ENCODE measurements at places on chromosomes 2 and 18.
A peak's percentile ranks its signal among the peaks of the same experiment; 100 is the strongest.

- no peak for DNase-seq
These were observed 70.5 kb downstream of the ZFP36L2 start for GRCh38 chr2:43155851-43156411.

DNA sequence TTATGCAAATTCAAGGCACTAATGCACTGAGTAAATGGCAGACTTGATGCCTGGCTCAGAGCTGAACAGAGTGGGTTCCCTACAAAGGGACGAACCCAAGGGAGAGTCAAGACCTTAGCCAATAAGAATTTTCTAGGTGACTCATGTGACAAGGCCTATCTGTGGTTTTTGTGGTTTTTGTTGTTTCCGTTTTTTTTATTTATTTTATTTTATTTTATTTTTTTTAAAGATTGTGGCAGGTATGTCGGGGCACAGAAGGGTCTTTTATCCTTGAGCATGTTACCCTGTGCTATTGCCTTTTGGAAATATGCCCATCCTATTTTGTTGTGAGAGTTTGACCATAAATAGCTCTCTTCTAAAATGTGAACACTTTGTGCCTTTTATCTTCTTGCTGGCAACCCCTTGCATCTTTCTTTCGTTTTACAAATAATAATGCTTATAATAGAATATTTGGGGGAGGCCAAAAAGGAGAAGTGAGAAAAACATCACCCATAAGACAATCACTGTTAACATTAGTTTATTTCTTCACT is 113.4 kb upstream of the AQP4 start:
- no peak for DNase-seq

- DNase-seq: no peak
These were observed 709.5 kb upstream of the ACVR2A start for GRCh38 chr2:147135376-147135775.

GRCh38 chr2:107354175-107354574 is 468.2 kb upstream of the ST6GAL2 start:
- no peak for DNase-seq

GRCh38 chr2:109155553-109156451 is 26.8 kb downstream of the SH3RF3 start:
- no peak for DNase-seq

DNA sequence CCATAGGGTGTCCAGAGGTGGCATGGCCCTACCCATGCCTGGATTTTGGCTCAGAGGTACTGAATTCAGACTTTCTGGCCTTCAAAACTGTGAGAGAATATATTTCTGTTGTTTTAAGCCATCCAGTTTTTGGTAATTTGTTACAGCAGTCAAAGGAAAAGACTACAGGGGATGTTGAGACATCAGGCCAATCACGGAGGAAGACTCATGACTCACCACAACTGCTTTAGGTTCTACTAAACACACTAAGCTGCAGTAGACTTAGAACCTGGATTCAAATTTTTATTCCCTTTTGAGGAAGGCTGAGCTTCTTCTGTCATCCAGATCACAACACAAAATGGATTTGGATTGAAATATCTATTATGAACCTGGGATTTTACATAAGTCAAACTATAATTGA is 12.0 kb upstream of the C2orf66 start:
- DNase-seq: peak; percentile 80

DNA sequence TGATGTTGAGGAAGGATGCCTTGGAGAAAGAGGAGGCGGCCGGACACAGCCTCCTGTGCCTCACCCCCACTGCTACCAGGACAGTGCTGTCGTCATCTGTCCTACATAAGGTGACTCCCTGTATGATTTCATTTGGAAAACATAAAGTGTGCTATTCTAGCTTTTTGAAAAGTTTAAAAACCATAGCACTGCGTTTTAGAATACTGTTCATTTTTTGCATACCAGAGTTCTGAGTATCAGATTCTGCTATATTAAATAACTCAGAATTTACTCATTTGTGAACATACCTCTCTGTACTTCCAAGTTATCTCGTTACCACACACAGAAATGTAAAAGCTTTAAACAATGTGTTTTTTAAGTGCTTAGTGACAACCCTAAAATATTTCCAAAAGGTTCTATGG is 302.9 kb downstream of the LRRTM1 start:
- DNase-seq: peak; percentile 45

GRCh38 chr2:169189132-169189531 is 119.8 kb downstream of the DHRS9 start:
- DNase-seq: no peak

DNA sequence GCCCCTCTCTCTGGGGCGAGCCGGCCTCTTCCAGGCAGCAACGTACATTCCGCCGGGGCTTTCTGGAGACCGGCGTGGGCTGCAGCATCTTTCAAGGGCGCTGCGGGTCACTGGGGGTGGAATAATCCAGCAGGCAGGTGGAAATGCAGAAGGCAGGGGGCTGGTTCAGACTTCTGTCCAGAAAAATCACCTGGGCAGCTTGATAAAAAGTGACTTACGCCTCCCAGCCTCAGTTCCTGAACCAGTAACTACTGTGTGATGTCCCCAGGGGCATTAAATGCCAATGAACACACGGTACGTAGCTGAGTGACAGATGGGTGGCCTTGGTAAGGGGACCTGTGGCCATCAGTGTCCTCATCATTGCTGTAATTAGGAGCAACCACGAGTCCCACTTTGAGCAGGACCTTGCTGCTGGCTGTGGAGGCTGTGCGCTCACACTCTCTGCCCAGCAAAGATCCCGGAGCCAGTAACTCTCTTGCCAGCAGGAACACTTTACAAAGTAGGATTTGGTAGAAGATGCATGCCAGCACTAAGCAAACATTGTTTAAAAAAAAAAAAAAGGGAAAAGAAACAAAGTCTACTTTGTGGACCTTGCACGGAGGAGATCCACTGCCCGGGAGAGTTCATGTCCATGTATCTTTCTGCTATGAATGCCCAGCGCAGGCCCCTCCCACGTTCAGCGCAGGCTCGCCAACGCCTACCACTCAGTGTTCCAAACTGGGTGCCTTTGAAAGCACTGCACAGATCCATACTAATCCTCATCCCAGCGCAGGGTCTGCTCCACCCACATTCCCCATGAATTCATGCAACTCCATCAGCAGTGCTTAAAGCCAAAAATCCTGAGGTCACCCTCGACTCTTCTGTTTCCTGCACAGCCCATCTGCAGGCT is 177.3 kb downstream of the HDAC4 start:
- peak; percentile 77 for DNase-seq

DNA sequence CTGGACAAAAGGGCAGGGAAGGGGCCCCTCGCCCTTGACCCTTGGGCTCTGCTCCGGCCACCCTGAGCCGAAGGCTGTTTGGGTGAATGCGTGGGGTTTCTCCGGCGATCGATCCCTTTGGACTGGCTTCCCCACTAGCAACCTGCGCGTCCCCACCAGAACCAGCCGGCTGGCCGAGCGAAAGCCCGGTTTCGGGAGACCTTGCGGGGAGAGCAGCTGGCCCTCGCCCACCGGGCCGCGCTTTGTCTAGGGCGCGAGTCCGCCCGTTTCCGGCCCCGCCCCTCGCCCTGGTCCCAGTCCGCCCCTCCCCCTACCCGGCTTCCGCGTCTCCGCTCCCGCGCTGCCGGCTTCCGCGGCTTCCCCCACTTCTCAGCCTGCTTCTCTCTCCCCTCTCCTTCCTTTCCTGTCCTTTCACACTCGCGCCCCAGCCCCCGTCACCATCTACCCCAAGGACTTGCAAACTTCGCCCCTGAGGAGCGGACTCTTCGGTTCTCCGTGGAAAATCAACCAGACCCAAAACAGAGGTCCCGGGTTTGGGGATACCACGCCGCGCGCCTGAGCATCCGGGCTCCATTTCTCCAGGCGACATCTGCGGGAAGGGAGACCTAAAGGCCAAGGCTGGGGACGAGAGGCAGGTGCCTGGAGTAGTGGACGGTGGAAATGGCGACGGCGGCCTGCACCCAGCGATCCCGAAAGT is 48.0 kb upstream of the ATP6V1B1 start:
- DNase-seq: no peak

DNA sequence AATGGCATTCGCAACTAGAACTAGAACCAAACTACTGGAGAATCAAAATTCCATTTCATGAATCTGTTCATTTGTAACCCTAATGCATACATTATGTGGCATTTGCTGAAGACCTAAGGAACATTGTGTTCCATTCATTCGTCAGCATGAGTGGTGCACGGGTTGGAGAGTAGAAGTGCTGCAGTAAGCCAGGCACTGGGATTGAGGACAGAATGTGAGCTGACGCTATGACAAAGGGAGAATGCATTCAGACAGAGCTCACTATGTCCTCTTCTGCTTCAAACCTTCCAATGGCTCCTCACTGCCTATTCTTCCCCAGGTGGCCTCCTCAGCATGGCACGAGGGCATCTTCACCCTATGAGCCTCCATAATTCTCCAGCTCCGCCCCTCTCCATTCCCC is 6.3 kb upstream of the MYOM1 start:
- DNase-seq: no peak

- DNase-seq: peak; percentile 61
These were observed 113.7 kb downstream of the SPOPL start for GRCh38 chr2:138615257-138615656.

DNA sequence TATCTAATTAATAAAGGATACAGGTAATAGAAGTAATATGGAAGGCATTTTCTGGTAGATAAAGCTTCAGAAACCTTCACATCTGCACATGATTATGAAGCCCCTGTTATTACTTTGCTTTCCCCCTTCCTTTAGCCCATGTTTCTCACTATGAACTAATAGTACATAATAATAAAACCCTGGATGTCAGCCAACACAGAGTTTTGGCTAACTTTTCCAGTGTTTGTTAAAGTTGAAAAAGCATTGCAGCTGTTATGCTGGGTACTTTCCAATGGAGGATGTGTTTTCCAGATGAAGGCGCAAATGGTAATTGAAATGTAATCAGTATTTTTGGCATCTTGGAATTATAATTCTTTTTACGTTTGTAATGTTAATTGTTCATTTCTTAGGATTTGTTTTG is 43.5 kb downstream of the SPTBN1 start:
- peak; percentile 23 for DNase-seq

DNA sequence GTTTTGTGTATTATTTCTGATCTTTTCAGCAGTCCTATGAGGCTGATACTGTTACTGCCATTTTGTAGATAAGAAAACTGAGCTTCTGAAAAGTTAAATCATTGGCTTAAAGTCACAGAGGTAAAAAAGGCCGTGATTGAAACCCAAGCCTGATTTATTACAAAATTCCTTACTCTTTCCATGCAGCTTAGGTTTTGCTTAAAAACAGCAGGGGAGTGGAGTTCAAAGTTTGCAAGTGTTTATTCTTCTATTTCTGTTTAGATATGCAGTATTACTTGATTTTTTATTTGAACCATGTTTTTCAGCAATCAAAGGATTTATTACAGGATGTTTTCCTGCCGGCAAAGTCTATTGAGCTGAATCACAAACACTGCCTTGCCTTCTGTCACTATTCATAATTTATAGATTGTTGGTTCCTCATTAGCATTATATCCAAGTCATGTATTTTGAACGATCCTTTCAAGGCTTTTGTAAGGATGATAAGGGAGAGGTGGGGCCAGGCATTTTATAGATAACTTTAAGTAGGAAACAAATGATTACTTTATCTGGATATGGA is 31.9 kb upstream of the MSTN start:
- no peak for DNase-seq

GRCh38 chr2:236092714-236093113 is 75.5 kb downstream of the GBX2 start:
- DNase-seq: no peak

DNA sequence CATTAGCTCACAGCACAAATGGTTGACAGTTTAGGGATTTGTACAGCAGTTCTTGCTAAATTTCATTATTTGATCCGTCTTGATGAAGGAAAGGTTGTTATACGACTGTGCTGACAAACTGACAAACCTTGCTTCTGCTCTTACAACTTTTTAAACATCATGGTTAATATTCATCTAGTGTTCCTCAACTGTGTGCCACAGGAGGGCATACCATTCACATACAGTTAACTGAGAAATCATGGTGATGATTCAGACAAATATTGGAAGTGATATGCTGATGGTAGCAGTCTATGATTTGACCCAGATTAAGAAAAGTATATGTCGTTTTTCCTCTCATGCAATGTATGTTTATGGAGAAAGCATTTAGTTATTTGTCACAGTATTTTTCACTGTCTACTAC is 129.8 kb upstream of the FSIP2 start:
- DNase-seq: no peak

DNA sequence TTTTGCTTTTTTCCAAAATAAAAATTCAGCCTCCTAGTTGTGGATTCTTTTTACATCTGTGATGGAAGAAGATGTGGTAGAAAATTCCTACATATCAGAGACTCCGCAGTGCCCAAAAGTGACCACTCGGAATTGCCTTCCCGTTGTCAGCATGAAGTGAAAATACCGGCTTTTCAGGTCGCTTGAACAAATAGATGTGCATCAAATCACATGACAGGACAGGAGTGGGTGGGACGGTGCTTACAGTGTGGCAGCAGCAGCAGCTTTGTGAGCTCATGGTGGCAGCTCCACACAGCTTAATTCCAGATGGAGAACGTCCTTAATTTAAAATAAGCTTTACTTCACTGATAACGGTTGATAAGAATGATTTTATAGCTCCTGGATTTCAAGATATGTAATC is 20.3 kb downstream of the SALL3 start:
- no peak for DNase-seq

DNA sequence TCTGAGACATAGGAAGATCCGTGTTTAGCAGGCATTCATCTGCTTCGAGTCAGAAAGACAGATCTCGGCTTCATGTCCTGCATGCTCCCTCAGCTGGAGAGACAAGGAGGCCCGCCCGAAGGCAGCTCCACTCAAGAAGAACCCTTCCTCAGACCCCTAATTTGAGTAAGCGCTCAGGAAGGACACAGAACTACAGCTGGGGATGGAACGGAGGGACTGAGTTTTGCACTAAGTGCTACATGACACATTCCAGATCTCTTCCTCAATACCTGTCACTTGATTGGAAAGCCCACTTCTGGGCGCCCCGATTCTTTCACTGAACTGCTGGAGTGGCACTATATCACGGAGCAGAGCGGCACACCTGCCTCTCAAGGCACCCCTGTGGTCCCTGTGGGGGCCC is 185.6 kb upstream of the PXDN start:
- no peak for DNase-seq

DNA sequence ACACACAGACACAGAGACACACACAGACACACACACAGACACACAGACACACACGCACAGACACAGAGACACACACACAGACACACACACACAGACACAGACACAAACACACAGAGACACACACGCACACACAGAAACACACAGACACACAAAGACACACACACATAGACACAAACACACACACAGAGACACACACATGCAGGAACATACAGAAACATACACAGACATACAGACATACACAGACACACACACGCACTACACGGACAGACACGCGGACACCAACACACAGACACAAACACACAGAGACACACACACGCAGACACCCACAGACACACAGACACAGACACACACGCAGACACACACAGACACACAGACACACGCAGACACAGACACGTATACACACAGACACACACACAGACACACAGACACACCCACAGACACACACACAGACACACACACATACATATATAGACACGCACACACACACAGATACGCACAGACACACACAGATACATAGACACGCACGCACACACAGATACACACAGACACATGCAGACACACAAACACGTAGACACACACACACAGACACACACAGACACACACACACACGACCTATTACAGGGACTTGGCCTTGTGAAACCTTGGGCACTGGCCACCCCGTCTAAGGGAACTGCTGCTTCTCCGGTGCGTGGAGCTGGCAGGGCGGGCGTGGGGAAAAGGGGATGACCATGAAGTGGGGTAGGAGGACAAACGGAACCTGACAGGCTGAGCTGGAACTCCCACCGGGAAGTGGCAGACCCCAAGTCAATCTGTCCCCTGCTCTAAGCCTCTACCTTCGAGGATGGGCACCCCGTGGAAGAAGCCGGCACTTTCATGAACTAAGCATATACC is 211.4 kb downstream of the TFCP2L1 start:
- DNase-seq: no peak
